ENCODE measurements at places on chromosomes 2 and 18. TPM values are rescaled to one million over a fixed set of nuclear protein-coding genes. Genes with fewer than 3 reads are reported as not detected.

- DNase-seq = no peak
Measured at GRCh38 chr2:143480601-143481236, 351.5 kb downstream of the ARHGAP15 start.

GRCh38 chr2:223952280-223952968, 4.8 kb upstream of the MRPL44 start:
- no peak for DNase-seq

DNA sequence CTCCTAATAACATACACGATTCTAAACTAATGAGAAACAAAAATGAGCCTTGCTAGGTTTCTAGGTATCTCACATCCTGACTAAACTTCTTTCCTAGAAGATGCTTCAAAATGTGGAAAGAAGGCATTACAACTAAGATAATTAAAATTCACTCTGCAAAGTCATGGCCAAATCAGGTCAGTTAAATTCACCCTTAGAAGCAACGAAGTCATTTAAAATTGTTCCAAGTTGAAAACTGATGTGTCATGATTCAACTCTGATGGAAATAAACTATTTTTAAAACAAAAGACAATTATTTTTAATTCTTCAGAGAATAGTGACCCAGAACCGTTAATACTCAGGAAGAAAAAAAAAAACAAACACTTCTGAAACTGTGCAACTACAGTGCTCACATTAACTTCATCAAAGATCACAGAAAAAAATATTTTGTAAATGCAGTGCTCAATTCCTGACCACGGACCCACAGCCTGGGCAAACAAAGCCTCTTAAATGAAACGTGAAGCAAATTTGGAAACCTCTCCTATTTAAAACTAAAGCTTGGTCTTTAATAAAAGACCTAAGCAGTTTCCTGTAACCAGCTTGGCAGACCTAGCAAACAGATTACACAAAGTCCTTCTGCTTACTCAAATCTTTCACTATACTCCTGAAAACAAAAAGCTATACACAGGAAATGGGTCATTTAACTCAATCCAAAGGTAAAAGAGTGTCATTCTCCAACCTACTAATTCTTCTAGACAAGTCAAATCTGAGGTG, 39.0 kb downstream of the CHN1 start:
- no peak for DNase-seq

- no peak for DNase-seq
Measured at GRCh38 chr2:172480301-172481218, 53.2 kb downstream of the ITGA6 start.

DLX1 gene
- total RNA-seq = 25.2 TPM

FOXI3 gene
- not detected for total RNA-seq

MGAT5 gene
- total RNA-seq = 23.8 TPM
